ENCODE measurements at places on chromosomes 5 and 9.
A peak's percentile ranks its signal among the peaks of the same experiment; 100 is the strongest.

GRCh38 chr5:179226696-179227095, 118.6 kb downstream of the ADAMTS2 start:
- DNase-seq, result no peak

DNA sequence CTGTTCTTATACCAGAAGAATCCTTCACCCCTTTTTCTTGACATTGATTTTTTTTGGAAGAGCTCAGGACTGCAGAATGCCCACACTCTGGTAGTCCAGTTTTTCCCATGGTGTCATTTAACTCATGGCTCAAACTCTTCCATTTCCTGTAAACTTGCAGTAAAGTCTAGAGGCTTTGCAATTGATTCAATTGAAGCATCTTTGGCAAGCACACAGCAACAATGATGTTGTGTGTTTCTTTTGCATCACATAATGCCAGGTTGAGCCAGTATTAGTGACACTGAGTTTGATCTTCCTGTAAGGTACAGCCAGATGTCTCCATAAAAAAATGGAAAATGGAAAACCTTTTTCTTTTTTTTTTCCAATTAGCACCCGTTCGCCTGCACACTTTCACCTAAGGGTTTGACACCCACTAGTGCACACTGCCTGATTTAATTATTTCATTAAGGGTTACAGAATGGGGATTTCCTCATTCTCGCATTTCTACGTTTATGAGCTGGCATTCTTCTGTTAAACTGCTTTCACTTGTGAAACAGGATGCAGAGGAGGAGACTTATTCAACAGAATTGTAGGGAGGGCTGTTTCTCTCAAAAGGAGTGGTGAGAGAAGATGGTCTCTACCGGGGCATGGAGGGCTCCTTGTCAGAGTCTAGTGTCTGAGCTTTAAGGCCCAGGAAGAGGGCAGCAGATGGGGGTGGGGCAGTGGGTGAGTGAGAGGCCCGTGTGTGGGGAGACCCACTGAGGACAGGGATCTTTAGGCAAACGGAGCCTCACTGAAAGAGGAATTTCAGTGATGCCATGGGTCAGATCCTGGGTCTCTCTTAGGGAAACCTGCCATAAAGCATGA, 2.2 kb upstream of the S1PR3 start:
- no peak for DNase-seq

DNA sequence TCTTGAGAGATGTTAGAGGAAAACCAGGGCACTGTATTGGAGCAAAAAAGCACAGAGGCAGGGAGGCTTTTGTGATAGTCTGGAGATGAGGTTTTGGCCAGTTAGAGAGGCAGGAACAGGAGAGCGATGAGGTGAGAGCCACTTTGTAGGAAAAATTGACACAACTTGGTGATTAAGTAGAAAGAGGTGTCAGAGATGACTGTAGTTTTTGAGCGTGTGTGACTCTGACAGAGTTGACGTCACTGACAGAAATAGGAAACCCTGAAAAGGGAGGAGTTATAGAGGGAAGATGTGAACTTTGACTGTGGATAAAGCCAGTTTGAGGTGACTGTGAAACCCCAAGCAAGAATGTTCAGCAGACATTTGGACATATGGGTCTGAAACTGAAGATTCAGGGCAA, 15.7 kb downstream of the NFX1 start:
- no peak for DNase-seq

GRCh38 chr5:160118349-160119141, 705 bp downstream of the PWWP2A start:
- peak; percentile 40 for DNase-seq

DNA sequence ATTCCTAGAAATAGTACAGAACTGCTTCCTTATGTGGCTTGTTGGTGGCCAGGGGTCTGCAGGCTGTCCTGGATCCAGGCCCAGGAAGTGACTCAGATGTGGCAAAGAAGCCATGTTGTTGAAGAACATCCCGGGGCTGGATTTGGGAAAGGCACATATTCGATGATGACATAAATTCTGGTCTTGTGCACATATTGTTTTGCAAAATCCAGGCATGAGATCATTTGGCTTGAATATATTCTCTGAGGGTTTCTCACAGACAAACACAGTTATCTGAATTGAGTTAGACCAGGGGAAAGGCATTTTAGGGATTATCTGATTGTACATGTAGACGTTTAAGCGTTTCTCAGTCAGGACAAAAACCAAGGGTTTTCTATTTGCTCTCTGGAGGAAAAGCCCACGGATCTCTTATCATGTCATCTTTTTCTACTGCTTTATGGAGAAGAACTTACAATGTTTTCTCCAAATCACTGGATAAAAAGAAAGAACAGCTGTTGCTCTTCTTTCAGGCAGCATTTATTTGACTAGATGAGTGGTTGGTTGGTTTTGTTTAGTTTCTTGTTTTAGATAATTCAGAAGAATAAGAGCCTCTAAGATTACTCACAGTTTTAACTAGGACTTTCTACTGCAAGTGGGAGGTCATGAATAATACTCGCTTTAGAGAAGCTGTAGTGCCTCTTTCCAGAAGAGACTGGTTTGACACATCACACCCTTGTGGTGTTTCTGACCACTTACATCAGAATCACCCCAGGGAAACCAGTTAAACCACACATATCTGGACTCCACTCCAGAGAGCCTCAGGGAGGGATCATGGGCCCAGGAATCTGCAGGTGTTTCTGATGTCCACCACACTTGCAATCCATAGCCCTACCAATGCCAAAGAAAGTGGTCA, 29.5 kb upstream of the LHFPL2 start:
- no peak for DNase-seq

DNA sequence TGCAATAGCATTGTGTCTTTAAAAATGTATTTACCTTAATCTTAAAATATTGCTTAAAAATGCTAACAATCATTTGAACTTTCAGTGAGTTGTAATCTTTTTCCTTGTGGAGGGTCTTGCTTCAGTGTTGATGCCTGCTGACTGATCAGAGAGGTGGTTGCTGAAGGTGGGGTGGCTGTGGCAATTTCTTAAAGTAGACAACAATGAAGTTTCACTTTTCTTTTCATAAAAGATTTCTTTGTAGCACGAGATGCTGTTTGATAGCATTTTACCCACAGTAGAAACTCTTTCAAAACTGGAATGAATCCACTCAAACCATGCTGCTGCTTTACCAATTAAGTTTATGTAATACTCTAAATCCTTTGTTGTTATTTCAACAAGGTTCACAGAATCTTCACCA, 50.8 kb downstream of the NR3C1 start:
- DNase-seq, result no peak

- no peak for DNase-seq
Measured at GRCh38 chr5:50856401-50857119, 190.1 kb downstream of the PARP8 start.

DNA sequence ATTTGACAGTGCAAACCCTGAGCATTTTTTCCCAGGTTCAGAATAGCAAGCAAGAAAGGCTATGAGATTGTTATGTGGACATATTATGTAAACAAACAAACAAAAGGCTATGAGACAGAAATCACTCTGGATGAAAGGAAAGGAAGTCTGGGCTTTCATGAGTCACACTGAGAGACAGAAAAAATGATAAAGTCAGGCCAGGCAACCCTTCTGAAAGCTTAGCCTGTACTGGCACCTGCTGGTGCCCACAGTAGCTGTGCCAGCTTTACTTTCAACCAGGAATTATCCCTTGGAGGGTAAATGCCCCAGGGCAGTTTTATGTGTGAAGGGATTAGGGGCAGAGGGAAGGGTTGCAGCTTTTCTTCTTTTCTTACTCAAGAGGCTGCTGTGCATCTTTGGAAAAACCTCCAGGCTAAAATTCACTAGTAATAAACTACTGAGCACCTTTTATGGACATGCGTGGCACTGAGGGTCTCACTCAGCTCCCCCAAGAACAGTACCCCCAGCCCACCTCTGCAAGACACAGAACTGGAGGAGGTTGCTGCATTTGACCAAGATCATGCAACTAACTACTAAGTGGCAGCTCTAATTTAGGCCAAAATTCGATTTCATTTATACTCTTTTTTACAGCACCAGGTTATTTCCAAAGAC, 41.7 kb downstream of the ACTL7B start:
- DNase-seq, result no peak

DNA sequence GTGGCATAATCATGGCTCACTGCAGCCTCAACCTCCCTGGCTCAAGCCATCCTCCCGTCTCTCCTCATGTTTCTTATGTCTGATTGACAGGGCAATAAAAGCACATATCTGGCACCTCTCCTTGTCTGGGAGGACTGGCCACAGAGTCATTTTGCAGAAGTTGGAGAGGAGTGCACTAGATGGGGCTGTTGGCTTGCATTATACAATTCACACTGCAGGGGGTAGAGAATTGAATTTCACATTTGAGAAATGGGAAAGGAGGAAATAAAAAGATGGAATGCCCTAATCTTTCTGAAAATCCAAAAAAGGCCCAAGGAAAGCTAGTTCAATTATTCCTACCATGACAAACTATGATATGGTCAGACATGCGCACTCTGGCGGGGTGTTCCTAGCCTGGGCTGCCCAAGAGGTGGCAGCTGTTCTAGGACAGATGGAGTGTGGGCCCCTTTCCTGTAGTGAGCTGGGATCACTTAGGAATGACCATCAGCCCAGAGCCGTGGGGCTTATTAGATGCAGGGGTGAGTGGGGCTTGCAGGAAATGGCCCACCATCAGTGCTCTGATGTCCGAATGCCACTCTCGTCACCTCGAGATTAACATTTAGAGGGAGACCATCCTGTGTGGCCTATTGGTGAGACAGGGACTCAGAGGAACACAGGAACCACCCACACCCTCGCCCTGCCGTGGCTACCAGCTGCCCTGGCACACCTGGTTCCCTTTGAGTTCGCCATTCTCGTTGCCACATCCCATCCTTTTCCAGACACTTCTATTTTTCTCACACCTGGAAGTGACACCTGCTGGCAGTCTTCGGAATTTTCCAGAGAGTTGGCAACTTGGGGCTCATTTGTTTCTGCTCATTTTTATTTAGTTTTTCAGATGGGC, 21.8 kb upstream of the ANKRD18A start:
- no peak for DNase-seq

DNA sequence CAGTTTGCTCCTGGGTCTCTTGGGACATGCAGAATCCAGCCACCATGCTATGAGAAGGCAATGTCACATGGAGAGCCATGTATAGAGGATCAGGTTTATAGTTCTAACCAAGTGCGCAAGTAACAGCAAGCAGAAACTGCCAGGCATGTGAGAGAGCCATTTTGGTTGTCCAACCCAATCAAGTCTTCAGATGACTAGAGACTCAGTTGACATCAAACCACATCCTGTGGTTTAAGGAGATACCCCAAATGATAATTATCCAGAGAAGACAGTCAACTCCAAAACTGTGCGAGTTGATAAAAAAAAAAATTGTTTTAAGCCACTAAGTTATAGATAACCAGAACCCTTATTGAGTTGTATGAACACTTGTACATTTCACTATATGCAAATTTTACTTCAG, 40.2 kb downstream of the TMEM232 start:
- DNase-seq, result no peak

DNA sequence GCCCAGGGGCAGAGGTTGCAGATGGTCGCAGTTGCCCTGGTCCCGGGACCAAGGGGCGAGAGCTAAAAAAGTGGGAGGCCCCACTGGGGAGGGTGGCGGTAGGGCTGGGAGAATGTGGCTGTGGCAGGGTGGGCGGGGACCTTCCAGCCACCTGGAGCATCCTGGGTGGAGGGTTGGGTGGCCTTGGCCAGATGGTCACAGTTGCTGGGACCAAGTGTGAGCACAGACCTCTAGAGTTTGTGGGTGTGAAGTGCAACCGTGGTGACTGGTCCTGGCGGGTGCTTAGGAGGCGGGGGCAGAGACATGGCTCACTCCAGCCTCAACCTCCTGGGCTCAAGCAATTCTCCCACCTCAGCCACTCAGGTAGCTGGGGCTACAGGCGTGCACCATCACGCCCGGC, 5.7 kb upstream of the TRAF2 start:
- DNase-seq, result no peak

All from activated T-cell treated with anti-CD3 and anti-CD28 coated beads for 4 hours (primary cell).